Immature natural killer cell (primary cell): ENCODE measurements at places on chromosomes 1 and 21.

- H3K27ac ChIP-seq, result no peak overlapping the region
- no peaks in the 10 kb centered on the region for H3K4me1 ChIP-seq
- no peak for DNase-seq
- H3K27me3 ChIP-seq, result no peaks in the 10 kb centered on the region
- H3K36me3 ChIP-seq, result no peaks in the 10 kb centered on the region
Measured at GRCh38 chr1:163094589-163094988, 25.4 kb downstream of the RGS4 start.

- DNase-seq, result no peak
- no peaks in the 10 kb centered on the region for H3K36me3 ChIP-seq
- no peak overlapping the region for H3K4me3 ChIP-seq
- peaks cover 3% of the 10 kb centered on the region for H3K27me3 ChIP-seq
- H3K27ac ChIP-seq, result no peak overlapping the region
- H3K4me1 ChIP-seq, result no peaks in the 10 kb centered on the region
Measured at GRCh38 chr1:151924691-151925587, 15.6 kb upstream of the THEM4 start.

DNA sequence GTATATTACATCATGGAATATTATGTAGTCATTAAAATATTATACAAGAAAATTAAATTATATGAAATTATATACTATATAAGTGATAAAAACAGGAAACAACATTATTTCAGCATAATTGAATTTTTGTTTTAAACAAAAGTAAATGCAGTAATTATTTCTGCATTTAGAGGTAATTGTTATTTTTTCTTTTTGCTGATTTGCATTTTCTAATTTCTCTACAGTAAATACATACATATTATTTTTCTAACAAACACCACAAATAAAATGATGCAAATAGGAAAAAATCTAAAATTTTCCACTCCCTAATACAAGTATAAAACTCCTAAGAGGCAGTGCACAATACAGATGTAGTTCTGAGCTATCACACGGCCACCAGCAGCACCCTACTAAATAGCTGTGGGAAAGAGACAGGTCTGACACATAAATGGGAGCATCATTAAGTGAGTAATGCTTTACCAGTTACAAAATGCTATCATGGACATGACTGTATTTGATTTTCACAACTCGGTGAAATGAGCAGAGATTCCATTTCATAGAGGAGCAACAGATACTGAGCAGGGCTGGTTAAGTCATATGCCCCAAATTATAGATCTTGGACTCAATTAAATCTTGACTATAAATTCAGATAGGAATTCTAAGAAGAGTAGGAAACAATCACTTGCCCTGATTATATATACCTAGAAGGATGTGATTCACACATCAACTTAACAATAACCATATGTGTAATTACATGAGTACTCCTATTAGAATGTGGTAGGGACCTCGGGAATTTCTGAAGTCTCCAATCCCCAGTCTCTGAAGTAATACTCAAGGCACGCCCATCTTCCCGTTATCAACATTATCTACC lies 49.0 kb downstream of the NRIP1 start:
- H3K4me3 ChIP-seq, result no peak overlapping the region
- no peak overlapping the region for H3K27ac ChIP-seq

GRCh38 chr1:173168941-173169340 lies 38.2 kb downstream of the TNFSF4 start:
- H3K27ac ChIP-seq, result no peak overlapping the region
- no peak overlapping the region for H3K4me3 ChIP-seq
- no peak for DNase-seq
- H3K27me3 ChIP-seq, result peaks cover 2% of the 10 kb centered on the region
- H3K36me3 ChIP-seq, result peaks cover 6% of the 10 kb centered on the region
